HuH-7.5 (cell line): ENCODE measurements at places on chromosomes 4 and X.

- no peak for DNase-seq
Measured at GRCh38 chr4:111556141-111556781, 589.0 kb upstream of the FAM241A start.

GRCh38 chr4:119971431-119972084 lies 95.1 kb downstream of the MAD2L1 start:
- DNase-seq, result no peak

- DNase-seq, result no peak
Measured at GRCh38 chr4:185654311-185654710, 119.0 kb upstream of the PDLIM3 start.

GRCh38 chr4:6731780-6732179 lies 15.8 kb downstream of the BLOC1S4 start:
- DNase-seq, result no peak

GRCh38 chr4:187227907-187228704 lies 504.4 kb upstream of the FAT1 start:
- DNase-seq, result no peak

DNA sequence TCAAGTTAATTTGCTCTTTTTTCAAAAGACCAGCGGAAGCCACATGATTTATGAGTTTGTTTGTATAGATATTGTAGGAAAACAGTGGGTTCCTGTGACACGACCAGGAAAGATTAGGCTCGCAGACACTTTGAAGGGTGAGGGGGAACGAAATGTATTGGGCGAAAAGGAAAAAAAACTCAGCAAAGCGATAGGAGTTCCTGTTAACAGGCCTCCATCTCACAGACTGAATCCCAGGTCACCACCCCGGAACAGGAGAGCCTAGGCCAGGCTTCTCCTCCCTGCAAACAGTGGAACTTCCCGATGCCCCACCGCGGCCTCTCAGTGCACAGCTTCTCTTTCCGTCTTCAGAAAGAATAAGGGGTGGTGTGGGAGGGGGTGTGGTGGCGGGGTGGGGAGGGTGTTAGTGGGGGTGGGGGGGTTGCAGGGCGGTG lies 181.8 kb upstream of the GPRIN3 start:
- no peak for DNase-seq

GRCh38 chr4:17492058-17492741 lies 19.7 kb downstream of the QDPR start:
- DNase-seq, result no peak

GRCh38 chr4:85128246-85129204 lies 162.0 kb upstream of the WDFY3 start:
- no peak for DNase-seq
